GOT3 (cell line): ENCODE measurements at places on chromosomes 16 and 17.

DNA sequence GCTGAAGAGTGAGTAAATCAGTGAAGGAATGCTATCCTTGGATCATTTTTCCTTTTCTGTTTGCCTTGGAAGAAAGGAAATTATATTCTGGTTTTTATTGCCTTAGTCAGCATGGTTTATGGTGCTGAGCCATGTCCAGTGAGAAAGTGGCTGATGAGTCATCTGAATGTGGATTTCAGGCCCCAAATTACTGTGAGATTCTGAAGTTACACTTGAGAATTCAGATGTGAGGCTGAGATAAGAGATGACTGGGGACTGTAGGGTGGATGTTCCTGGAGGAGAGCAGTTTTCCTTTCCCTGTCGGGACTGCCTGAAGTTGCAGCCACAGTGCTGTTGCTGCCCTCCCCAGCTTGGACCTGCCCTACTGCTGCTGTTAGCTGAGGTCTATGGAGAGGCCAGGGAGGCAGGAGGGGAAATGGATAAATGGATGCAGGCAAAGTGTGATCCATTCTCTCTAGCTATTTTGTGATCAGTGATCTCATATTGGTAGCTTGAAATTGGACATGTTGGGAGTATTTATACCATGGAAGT is 4.2 kb upstream of the MAP3K14 start:
- no peak for DNase-seq

GRCh38 chr17:67115401-67115800 is 71.0 kb downstream of the CACNG1 start:
- DNase-seq = no peak

DNA sequence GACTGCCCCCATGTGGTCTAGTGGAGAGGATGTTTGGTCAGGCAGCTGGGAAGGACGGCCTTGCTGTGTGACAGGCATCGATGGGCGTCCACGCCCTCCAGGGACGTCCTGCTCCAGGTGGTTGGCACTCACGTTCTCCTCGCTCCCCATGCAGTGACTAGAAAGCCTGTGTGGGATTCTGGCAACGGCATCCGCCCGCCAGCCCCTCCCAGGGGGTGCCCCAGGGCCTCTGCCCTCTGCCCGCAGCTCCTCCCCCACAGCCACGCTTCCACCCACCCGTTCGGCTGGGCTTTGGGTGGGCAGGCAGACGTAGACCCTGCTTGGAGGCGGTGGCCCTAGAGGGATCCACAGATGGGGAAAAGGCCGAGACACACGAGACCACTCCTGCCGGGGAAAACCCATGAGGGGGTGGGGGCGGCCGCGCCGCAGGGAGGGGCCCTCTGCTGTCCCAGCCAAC is 4.7 kb upstream of the IL17C start:
- DNase-seq = no peak

DNA sequence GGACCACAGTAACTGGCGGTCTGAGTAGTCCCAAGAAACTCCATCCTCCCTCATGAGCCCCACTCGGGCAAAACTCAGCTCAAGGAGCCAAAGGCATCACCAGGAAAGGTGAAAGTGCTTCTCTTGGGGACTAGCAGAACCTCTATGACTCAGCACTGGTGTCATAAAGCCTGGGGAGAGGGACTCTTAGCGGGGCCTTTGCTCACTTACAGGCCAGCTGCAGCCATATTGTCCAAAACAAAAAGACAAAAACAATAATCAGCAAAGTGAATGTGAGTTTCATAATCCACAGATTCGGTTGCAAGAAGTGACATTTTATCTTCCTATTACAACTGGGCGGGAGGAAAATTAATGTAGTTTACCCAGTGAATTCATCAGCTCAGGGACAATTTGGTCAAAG is at the start of gene TEKT5:
TSS of gene TEKT5 (minus strand) at position 101 of the 400 bp plus-strand sequence. CDS start at position 44, 57 bp downstream.
- no peak for DNase-seq

DNA sequence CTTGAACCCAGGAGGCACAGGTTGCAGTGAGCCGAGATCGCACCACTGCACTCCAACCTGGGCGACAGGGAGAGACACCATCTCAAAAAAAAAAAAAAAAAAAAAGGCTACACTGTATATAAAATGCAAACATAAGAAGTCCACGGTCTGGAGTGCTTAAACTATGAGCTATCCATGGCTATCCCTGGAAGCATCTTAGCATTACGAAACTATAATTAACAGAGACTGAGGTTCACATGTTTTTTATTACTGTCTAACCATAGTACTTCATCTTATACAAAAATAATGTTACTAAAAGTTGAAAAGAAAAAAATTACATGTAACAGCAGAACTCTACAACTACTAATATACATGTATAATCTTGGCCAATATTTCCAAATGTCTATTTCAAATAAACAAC is 32.8 kb downstream of the HELZ start:
- DNase-seq = no peak
